ENCODE measurements at places on chromosomes 7 and 10.

- no peak for DNase-seq
Measured at GRCh38 chr7:42495256-42495655, 258.2 kb upstream of the GLI3 start.

GRCh38 chr10:132135053-132135872 is 51.5 kb upstream of the DPYSL4 start:
- DNase-seq, result no peak

- DNase-seq, result peak; percentile 57
Measured at GRCh38 chr10:59376846-59377245, 14.5 kb upstream of the FAM13C start.

GRCh38 chr7:66277492-66277891 is 72.4 kb downstream of the TPST1 start:
- DNase-seq, result no peak

GRCh38 chr10:50636618-50637579 is 13.1 kb upstream of the SGMS1 start:
- DNase-seq, result no peak

DNA sequence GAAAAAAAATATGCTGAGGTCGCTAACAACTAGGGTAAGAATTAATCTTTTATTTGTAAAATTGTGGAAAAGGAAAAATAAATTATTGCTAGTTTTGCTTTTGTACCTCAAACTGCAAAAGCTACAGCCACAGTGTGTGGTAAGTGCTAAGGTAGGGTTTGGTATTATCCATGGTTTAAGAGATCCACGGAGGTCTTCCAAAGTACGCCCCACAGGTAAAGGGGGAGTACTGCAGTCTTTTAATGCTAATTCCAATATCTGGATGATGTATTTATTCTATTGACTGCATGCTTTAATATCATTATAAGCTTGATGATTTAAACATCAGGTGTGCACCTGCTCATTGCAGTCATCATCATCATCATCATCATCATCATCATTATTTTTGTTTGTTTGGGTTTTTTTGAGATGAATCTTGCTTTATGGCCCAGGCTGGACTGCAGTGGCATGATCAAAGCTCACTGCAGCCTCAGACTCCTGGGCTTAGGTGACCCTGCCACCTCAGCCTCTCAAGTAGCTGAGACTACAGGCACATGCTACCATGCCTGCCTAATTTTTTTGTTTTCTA is 38.4 kb upstream of the BMS1 start:
- no peak for DNase-seq

DNA sequence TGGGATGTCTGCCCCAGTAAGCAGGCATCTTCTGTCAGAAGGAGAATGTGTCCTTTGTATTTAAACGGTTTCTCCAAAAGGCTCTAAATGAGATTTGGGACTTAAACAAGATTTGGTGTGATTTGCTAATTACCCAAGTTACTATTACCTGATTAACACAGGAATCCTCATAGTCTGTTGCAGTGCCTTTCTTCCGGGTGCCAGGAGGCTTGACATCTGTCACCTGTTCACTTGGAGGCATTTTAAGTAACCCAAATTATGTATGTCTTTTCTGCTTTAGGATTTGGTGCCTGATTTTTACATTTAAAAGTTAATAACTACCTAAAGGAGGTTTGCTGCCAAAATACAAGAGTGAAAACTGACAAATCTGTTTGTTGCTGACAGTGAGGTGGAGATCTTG is 587.9 kb upstream of the GALNT17 start:
- DNase-seq, result no peak

DNA sequence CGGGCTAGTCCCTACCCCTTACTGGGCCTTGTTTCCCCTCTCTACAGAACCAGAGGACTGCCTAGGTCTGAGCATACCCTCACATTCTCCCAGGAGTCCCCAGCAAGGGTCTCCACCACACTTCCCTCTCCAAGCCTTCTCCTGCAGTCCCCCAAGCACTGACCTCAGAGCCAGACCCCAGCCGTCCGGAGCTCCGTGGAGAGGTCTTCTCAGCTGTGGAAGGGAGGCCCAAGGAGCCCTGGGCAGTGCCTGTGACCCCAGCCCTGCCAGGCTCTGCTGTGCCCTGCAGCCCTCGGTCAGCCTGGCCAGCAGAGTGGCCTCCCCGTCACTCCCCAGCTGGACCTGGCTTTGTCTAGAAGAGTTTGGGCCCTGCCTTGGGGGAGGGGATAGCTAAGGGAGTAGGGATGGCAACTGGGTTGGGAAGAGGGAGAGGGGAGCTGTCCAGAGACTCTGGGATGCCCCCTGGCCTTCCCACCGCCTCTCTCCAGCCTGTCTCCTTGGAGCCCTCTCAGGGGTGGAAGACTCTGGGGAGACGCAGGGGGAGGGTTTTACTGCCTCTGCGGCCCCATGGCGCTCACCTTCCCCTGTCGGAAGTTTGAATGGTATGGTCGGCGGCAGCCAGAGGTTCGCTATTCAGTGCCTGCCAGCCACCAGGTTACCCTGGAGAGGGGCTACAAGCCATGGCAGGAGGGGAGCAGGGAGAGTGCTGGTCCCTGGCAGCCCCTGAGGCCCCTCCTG is at the start of gene C10orf105:
TSS of gene C10orf105 (minus strand) at position 315 of the 738 bp plus-strand sequence. CDS start 3,441 bp downstream, outside the sequence.
- DNase-seq, result no peak

- no peak for DNase-seq
Measured at GRCh38 chr10:129955601-129956285, 8.3 kb downstream of the EBF3 start.

DNA sequence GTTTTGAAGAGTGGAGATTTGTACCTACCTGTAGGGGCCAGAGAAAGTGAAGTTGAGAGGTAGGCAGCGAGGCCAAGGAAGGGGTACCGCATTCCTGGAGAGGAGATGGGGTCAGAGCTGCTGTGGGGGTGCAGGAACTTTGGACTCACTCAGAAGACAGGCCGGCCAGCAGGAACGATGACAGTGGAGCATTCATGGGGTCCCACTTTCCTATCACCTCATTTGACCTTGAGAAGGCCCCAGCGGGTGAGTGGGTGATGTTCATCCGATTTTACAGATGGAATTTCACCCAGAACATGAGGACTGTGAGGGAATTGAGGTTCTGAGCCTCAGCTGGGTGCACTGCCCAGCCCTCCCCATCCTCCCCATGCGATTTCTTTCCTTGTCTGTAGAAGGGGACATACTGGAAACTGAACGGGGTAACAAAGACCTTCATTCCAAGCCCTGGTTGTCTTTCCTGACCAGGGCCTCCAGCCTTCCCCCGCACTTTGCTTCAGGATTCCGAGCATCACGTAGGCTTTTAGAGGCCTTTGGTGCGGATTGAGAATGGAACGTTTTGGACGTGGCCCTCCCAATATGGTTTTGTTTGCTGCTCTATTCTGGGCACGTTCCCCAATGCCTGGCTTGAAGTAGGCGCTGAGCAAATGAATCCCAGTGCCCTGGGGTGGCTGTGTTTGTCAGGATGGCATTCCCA is 87.3 kb downstream of the ADCY1 start:
- DNase-seq, result peak; percentile 32

- no peak for DNase-seq
Measured at GRCh38 chr7:72017756-72018155, 394.4 kb downstream of the CALN1 start.

DNA sequence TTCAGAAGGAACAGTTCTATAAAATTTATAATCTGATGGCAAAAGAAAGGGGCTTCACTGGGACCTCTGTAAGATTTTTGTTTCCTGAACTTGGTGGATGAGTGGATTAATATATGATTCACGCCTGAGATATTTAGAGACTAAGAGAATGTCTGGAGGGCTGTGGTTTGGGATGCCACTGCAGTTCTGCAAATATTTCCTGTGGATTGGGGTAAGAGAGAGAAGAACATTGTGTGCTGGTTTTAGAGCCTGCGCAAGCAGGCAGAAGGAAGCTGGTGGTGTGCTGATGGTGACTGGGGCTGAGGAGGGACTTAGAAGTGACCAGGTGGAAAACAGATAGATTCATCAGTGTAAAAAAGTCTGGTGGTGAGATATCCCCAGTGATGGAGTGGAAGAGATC is 87.0 kb downstream of the SUGCT start:
- DNase-seq, result peak; percentile 70

DNA sequence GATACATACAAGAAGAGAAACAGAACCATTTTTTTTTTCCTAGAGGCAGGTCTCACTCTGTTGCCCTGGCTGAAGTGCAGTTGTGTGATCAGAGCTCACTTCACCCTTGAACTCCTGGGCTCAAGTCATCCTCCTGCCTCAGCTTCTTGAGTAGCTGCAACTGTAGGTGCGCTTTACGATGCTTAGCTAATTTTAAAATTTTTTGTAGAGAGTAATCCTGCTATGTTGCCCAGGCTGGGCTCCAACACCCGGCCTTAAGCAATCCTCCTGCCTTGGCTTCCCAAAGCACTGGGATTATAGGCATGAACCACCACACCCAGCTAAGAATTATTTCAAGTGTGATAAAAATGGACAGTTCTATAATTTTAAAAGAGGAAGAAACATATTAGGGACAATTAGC is 5.6 kb upstream of the ZEB1 start:
- DNase-seq, result no peak

- peak; percentile 52 for DNase-seq
Measured at GRCh38 chr10:132866601-132867381, 75.6 kb downstream of the CFAP46 start.

- no peak for DNase-seq
Measured at GRCh38 chr10:22317076-22317370, 835 bp downstream of the COMMD3 start.

- no peak for DNase-seq
Measured at GRCh38 chr7:104971290-104972071, 42.5 kb upstream of the KMT2E start.

GRCh38 chr10:45589868-45590267 is 82.7 kb downstream of the ZFAND4 start:
- no peak for DNase-seq

- DNase-seq, result peak; percentile 24
Measured at GRCh38 chr10:130757271-130757670, 554.2 kb downstream of the TCERG1L start.

DNA sequence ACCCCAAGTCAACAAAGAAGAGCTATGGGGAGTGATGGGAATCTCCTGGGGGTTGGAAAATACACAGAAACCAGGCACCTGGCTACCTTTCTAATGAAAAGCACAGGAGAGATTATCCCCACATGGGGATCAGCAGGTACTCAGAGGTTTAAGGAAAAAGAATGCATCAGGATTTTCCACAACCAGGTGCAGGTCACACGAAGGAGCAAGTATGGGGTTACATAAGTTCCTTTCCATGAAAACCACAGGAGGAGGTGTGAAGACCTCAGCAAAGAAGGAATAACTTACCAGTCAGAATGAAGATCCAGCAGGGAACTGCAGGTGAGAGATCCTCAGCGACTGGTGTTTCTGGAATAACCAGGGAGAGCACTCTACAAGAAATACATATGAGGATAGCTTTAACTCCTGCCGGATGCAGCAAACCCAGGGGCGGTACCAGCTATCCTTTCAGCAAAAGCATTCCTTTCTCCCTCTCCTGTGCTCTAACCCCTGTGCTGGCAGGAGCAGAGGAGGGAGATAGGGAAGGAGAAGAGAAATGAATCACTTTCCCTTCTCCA is 116.7 kb upstream of the TMEM106B start:
- DNase-seq, result peak; percentile 78

GRCh38 chr7:164882-165660 is 27.3 kb upstream of the FAM20C start:
- no peak for DNase-seq

- DNase-seq, result no peak
Measured at GRCh38 chr7:4201566-4201965, 480.5 kb upstream of the FOXK1 start.

DNA sequence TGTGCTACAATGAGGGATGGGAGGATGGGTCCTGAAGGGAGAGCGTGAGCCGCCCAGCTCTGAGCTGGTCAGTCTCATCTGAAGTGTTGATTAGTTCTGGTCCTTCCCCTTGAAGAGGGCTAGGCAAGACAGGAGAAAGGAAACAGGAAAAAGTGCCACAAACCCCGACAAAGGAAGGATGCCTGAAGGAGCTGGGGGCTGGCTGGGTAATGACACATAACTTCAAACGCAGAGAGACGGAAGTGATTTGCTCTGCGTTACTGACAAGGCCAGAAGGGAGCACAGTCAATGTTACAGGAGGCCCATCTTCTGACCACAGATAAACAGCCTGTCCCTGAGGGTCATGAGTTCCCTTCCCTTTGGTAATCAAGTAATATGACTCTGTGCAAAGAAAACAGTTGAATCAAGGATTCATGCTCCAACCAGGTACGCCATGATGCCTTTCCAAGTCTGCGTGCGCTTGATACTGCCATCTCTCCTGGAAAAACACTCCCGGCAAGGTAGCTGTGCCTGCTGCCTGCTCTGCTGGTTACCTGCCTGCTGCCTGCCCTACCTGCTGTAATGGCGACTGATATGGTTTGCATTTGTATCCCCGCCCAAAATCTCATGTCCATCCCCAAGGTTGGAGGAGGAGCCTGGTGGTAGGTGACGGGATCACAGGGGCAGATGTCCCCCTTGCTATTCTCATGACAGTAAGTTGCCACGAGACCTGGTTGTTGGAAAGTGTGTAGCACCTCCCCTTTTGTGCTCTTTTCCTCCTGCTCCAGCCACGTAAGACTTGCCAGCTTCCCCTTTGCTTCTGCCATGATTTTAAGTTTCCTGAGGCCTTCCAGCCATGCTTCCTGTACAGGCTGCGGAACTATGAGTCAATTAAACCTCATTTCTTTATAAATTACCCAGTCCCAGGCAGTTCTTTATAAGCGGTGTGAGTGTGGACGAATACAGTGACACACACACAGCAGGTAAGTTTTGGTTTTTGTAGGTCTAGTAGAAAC is 57.9 kb downstream of the GRB10 start:
- DNase-seq, result no peak

DNA sequence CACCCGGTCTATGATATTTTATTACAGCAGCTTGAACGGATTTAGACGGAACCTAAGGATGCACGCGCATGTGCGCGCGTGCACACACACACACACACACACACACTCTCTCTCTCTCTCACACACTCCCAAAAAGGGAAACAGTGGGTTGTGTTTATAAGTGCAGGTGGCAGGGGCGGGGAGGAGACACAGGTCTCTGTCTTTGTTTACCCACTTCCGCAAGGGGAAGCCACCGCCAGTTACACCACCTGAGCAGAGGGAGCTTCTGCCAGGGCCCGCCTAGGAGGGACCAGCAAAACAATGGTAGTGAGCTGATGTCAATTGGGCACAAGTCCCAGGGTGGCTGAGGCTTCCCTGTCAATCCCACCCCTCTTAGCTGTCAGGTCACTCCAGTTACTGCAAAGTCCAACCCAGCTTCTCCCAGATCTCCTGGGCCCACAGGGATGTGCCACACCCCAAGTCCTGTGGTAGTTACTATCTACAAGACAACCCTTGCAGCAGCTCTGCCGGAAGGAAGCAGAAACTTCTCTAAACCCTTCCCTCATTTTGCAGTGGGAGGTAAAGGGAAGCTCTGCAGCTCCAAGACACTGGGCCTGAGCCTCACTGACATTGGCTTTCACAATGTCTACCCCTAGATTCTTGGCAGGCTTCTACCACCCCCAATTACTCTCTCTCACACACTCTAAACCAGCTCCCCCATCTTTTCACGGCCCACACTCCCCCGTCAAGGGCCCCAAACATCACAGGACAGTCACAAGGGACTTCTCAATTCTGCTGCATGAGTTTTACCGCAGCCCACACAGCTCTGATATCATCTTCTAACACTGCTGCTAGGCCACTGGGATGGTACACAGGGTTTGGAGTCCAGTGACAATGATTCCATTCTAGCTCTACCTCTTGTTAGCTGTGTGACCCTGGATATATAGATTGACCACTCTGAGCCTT is 17.6 kb downstream of the ANXA11 start:
- DNase-seq, result no peak

GRCh38 chr10:6386346-6386745 is 183.6 kb downstream of the PFKFB3 start:
- DNase-seq, result no peak
